IMR-90 (cell line): ENCODE measurements at places on chromosomes 7 and 10. TPM values are rescaled to one million over a fixed set of nuclear protein-coding genes. Genes with fewer than 3 reads are reported as not detected.

Gene INHBA
- 112 and 133 TPM in 2 replicates for total RNA-seq

Gene NPY4R
- total RNA-seq, result 0.83 and 1.1 TPM in 2 replicates

DNA sequence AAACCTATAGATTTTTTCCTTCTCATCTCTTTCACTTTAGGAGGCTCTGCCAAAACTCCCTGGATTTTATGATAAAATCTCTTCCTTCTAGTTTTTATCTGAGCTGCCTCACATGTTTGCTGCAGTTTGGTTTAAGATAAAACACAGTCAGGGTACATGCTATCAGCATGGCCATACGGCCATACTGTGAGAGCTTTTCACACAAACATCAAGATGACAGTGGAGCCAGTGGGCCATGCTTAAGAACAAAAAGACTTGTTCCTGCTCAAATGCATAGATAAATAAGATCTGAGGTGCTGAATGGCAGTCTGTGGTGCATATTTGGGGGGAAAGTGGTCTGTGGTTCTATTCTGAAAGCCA lies 91.0 kb downstream of the ELMO1 start:
- no peak for DNase-seq

- peak; percentile 35 for DNase-seq
Observed at GRCh38 chr7:77799078-77799964, 748 bp downstream of the PHTF2 start.

DNA sequence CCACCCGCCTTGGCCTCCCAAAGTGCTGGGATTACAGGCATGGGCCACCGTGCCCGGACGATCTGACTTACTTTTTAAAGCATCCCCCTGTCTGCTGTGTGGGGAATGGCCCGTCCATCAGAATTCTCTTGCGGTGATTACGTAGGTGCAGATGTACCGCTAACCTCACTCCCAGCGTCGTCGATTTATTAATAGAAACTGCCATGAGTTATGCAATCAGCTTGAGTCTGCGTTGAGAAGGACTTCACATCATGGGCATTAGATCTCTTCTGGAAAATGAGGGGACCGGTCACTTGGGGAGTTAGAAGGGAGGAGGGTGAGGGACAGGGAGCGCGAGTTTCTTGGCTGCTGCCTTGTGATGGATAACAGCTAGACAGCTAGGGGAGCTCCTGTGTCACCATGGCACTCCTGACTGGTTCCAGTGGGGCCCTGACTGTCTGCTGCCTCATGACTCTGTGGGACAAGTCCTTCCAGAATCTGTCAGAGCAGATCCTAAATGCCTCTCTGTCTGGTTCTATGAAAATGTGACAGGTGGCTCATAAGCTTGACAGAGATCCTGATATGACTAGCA lies 35.2 kb downstream of the POR start:
- no peak for DNase-seq

GRCh38 chr7:33918438-33919143 lies 13.3 kb downstream of the BMPER start:
- DNase-seq, result no peak

DNA sequence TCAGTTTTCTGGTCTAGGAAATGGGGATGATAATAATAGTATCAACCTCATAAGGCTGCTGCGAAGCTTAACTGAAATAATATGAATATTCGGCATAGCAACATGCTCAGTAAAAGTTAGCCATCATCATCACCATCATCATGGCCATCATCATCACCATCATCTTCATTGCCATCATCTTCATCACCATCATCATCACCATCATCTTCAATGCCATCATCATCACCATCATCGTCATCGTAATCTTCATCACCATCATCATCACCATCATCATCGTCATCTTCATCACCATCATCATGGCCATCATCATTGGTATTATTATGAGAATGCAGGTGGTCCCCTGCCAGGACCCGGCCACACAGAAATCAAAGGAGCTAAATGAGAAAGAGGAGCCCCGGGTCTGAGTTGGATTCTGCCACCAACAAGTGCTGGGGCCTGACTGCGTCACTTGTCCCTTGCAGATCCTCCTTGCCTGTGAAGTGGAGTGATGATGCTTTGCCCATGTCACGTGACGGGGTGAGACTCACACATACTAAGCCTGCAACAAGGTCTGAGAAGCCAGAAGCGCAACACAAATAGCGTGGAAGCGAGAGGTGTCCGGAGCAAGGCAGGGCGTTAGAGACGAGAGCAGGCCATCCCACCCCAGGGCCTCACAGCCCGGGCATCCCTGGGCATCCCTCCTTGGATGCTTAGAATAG lies 46.1 kb upstream of the EN2 start:
- DNase-seq, result no peak

DNA sequence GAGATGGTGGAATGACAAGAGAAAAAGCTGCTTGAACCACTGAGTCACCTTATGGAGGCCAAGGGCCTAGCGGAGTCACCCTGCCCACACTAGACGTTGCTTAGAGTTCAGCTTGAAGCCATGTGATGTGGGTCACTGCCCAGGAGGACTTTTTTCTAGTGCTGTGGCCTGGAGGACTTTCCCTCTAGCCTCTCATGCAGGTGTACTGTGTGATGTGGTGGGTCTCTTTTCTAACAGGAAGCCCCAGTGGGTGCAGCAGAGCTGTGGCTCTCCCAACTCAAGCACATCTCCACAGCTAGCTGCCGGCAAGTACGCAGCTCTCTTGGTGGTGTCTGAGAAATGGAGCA lies 13.6 kb downstream of the POR start:
- DNase-seq, result no peak

- peak; percentile 1 for DNase-seq
Observed at GRCh38 chr7:87083865-87084519, 24.5 kb upstream of the ELAPOR2 start.

GRCh38 chr10:6637053-6637452 lies 57.0 kb upstream of the PRKCQ start:
- no peak for DNase-seq

GRCh38 chr7:45684910-45685618 lies 110.9 kb downstream of the ADCY1 start:
- DNase-seq, result no peak
